ENCODE measurements at places on chromosomes 1 and 21.

DNA sequence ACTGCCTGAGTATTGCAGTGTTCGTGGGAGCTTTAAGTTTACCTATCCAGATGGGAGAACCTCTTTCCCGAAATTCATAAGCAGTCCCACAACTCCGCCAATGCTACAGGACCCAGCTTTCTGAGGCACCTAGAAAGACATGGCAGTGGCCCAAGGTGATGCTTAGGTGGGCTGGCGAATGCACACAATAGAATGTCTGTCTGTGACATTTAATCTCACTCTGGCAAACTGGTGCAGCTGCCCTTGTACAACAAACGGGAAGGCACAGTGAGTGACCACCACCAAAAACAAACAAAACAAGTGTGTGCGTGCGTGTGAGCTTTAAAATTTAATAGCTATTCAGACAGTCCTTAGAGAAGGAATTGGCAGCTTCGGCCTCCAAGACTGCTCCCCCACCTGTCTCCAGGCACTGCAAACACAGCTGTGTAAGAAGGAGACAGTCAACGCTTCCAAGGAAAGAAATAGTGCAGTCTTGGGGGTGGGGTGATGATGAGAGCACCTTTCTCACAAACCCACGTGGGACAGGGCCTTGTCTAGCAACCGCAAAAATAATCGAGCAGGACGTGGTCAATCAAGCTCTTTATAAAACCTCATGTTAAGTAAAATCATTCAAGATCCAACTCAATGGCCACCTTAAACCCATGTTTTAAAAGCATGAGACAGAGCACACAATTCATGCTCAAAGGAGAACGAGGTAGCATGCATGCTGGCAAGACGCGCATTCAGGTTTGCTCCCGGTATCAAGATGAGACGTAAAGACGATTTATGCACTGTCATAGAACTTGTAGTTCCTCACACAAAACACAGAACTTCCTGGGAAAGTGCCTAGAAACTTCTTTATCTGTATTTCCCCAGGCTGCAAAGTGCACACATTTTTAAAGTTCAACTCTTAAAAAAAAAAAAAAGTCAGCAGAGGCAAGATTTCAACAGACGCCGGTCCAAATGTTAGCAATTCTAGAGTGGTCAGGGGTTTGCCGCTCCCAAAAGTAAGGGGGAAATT lies 84.1 kb downstream of the TM2D1 start:
- DNase-seq = no peak

GRCh38 chr1:76998582-76999223 lies 131.4 kb downstream of the ST6GALNAC5 start:
- no peak for DNase-seq

- peak; percentile 64 for DNase-seq
Measured at GRCh38 chr1:156816561-156817328, at the start of gene SH2D2A. Gene SH2D2A, minus strand, starts transcription at chr1:156816848. Its CDS starts 140 bp downstream, at chr1:156816708.

GRCh38 chr1:44678626-44679025 lies 4.1 kb downstream of the ARMH1 start:
- DNase-seq = no peak

GRCh38 chr1:103084181-103084580 lies 24.1 kb downstream of the COL11A1 start:
- DNase-seq = no peak

GRCh38 chr1:51867479-51868232 lies 10.9 kb downstream of the NRDC start:
- no peak for DNase-seq

- DNase-seq = peak; percentile 76
Measured at GRCh38 chr1:145918992-145919939, 749 bp upstream of the PEX11B start.

DNA sequence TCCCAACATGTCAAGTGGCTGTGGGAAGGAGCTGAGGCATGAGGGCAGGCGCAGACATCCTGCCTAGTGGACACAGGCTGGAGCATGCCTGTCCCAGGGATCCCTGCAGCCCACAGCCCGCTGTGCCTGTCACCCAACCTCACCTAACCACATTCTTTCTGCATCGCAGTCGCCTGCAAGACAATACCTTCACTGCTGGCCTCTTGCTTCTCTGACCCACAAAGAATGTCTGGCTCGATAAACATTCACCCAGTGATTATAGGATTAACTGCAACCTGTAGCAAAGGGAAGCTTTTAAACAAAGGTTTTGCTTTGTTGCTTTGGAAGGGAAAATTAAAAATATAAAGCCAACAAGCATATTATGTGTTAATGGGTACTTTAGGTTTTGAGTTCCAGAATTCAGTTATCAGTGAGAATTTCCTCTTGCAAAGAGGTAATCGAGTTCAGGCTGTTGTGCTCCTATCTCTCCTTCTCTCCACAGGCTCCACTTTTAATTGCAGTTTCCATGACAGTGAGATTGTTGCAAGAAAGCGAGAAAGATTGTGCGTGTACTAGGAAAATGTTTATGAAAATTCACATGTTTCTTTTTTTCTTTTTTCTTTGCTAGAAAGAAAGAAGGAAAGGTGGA lies 40.0 kb upstream of the ZNF648 start:
- DNase-seq = no peak

- DNase-seq = no peak
Measured at GRCh38 chr1:75124510-75124909, 9.7 kb upstream of the LHX8 start.

- no peak for DNase-seq
Measured at GRCh38 chr1:157203166-157203565, 65.0 kb upstream of the ETV3 start.

DNA sequence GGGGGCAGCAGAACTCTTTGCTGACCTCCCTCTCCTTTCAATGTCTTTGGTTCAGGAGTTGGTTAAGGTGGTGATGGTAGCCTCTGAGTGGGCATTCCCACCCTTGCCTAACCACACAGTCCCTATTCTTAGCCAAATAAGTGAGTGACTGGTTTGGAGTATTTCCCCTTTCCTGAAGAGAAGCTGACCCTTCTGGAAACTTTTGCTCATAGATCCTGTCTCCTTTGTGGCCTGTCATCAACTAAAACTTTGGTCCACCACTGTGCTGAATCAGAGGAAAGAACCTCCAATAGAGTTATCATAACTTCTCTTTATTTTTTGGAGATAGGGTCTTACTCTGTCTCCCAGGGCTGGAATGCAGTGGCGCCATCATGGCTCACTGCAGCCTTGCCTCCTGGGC lies 31.1 kb downstream of the C1orf21 start:
- DNase-seq = no peak

GRCh38 chr21:43001316-43001715 lies 27.0 kb downstream of the PKNOX1 start:
- no peak for DNase-seq

DNA sequence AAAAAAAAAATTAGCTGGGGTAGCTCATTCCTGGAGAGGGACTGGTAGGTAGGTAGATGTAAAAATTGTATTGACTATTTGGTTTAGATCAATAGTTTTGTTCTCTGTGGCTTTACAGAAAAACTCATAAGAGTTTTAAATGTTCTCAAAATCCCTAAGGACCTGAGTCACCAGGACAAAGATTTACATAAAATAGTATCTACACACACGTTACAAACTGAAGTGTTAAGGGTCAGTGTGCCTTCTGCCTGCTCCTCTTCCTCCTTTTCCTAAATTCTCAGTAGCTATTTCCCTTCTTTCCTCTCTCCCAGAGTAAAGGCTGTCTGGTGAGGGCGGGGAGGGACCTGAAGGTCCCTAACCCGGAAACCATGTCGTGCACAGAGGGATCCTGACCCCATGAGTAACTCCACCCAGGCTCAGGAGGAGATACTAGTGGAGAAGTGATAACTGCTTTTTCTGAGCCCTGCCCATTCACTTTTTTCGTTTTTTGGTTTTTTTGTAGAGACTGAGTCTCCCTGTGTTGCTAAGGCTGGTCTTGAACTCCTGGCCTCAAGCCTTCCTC lies 8.1 kb downstream of the PLEKHM2 start:
- DNase-seq = no peak

DNA sequence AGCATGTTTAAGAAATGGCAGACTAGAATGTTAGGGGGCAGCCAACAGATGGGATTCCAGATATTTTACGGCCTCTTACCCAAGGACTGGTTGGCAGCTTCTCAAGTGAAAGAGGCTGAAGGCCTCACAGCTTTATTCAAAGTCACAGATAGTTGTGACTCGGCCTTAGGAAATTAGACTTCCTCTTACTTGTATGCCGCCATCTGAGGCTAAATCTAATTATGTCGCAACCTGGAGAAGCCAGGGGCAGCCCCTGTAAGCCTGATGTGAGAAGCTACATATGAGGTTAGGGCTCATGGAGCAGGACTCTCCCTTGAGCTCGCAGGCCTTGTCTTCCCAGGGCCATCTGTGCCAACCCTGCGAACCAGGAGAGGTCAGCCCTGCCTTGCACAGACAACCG lies 352.5 kb downstream of the HHAT start:
- DNase-seq = no peak

GRCh38 chr1:45205011-45205909 lies 1.1 kb downstream of the ZSWIM5 start:
- DNase-seq = peak; percentile 61

DNA sequence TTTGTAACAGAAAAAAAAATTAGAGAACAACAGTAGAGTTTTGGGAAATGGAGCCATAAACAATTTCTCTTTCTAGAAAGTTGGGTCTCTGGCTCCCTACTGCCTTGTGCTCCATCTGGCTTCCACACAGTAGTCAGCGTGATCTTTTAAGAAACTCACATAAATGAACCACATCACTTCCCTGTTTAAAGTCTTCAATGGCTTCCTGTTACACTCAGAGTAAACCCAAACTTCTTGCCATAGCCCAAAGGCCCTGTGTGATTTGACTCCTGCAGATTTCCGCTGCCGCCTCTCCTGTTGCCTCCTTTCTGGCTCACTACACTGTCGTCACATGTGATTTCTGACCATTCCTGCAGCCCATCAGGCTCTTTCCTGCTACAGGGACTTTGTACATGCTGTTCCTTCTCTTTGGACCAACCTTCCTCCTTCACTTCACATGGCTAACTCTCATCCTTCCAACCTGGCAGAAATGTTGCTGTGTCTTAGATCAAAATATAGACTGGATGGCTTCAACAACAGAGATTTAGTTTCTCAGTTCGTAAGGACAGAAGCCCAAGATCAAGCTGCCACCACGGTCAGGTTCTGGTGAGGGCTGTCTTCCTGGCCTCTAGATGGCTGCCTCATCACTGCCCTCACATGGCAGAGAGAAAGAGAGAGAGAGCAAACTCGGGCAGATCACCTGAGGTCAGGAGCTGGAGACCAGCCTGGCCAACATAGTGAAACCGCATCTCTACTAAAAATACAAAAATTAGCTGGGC lies 34.0 kb downstream of the OPRD1 start:
- no peak for DNase-seq

GRCh38 chr1:91706140-91706957 lies 179.6 kb downstream of the TGFBR3 start:
- DNase-seq = no peak

DNA sequence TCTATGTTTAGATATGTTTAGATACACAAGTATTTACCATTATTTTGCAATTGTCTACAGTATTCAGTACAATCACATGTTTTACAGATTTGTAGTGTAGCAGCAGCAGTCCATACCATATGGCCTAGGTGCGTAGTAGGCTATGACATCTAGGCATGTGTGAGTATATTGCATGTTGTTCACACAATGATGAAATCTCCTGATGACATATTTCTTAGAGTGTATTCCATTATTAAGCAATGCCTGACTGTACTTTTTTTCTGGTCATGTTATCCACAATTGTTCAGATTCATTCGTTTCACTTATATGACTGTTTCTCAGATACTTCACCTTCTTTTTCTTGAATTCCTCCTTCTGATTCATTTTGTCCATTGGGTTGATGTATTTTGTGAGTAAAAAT lies 9.9 kb upstream of the BACE2 start:
- DNase-seq = no peak

DNA sequence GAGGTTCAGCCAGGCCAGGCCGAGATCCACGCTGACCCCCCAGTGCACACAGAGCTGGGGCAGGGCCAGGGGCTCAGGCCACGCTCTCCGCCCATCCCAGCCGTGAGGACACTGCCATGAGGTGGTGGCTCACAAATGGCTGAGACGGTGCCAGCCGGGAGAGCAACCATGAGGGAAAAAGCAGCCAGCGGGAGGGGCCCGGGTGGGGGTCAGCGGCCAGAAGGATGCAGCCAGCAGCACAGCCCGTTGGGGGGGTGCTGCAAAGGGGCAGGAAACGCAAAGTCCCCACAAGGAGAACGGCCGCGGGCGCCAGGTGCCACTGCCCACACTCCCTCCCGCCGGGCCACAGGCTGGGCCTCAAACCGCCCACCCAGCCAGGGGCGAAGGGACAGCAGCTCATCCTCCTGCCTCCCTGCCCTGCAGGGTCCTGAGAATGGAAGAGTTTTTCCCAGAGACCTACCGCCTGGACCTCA lies 8.3 kb downstream of the TTLL10 start:
- peak; percentile 25 for DNase-seq

DNA sequence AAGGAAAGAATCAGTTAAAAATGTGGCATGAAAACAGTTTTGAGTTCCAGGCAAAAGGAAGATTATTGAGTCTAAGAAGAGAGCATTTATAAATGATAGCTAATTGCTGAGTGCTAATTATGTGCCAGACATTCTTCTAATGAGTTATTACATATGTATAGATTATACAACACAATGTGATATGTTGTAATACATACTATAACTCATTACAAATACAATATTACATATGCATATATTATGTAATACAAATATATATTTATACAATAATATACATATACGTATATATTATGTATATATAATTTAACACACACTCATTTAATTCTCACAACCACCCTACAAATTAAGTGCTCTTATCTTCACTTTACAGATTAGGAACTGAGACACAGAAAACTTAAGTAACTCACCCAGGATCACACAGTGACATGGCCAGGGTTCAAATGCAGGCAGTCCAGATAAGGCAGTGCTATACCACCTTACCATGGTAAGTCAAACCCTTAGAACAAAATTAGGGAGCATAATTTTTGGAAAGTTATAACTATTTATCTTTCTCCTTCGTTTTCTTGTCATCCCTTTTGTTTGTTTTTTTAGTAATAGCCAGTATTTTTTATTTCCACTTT lies 4.0 kb downstream of the SORT1 start:
- no peak for DNase-seq

DNA sequence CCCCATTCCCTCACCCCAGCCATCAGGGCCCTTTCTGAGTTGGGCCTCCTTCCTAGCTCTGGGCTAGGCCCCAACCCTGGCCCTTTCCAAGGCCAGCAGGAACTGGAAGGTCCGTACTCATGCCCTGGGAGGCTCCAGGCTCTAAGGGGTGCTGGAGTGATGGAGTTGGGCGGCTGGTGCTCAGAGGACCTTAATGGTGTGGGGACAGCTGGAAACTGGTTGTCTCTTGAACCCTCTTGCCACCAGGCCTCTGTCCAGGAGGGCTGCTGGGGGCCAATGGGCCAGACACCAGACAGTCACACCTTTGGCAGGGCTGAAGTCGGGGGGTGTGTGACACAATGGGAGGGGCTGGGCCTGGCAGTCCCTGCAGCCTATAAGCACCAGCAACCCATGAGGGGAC lies 9.2 kb upstream of the PADI1 start:
- DNase-seq = no peak

- no peak for DNase-seq
Measured at GRCh38 chr1:40592107-40592803, 60.8 kb downstream of the ZNF684 start.

GRCh38 chr1:37434292-37435225 lies 39.8 kb upstream of the ZC3H12A start:
- DNase-seq = peak; percentile 80

Measured in left ventricle myocardium superior (tissue), 1 donor.